ENCODE measurements at places on chromosomes 6 and 20.

DNA sequence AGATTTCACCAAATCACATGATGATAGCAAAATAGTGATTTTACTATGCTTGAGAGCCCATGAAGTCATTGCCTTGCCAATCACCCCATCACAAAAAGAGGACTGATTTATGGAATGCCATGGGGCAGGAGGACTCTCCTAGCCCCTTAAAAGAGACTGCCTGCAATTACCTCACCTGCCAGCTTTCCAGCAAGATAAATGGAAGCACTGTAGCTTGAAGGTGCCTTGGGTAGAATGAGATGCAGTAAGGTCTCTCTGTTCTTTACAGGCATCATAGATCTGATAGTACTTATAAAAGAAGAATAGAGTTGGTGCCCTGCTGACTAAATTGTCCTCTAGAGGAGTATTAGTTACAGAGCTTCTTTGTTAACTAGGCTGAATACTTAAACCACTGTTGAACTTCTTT, 242.3 kb downstream of the TMEM242 start:
- DNase-seq, result no peak

DNA sequence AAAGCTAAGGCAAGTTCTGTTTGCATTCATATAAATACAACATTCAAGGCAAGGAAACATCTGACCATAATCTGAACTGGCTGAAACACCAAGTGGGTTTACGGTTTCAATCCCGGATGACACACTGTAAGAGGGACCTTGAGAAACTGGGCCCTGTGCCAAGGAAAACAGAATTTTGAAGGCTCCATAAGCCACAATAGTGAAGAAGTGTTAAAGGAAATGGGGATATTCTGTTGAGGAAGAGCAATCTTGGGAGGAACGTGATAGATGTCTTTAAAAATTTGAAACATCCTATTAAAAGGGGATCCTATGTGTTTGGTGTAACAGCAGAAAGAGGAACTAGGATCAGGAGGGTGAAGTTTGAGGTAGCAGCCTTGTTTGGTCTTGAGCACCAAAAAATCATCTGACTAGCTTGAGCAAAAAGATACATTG, 82.4 kb upstream of the TAB2 start:
- no peak for DNase-seq

DNA sequence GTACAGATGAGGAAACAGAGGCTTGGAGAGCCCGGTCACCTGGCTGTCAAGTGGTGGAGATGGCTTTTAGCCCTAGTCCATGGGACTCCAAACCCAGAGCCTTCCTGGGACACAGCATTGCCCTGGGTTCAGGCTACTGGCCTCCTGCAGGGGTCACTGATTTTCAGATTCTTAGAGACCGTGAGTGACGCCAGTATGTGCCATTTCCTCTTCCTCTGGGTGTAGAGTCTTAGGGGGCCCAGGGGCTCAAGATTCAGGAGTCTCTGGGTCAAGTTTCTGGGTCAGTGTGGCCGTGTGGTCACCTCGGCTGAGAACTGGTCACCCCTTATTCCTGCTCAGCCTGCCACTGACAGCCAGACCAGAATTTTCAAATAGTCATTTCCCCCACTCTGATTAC, 574 bp downstream of the ARHGAP40 start:
- DNase-seq, result no peak

GRCh38 chr6:27281105-27281539, 31.0 kb downstream of the POM121L2 start:
- DNase-seq, result no peak

DNA sequence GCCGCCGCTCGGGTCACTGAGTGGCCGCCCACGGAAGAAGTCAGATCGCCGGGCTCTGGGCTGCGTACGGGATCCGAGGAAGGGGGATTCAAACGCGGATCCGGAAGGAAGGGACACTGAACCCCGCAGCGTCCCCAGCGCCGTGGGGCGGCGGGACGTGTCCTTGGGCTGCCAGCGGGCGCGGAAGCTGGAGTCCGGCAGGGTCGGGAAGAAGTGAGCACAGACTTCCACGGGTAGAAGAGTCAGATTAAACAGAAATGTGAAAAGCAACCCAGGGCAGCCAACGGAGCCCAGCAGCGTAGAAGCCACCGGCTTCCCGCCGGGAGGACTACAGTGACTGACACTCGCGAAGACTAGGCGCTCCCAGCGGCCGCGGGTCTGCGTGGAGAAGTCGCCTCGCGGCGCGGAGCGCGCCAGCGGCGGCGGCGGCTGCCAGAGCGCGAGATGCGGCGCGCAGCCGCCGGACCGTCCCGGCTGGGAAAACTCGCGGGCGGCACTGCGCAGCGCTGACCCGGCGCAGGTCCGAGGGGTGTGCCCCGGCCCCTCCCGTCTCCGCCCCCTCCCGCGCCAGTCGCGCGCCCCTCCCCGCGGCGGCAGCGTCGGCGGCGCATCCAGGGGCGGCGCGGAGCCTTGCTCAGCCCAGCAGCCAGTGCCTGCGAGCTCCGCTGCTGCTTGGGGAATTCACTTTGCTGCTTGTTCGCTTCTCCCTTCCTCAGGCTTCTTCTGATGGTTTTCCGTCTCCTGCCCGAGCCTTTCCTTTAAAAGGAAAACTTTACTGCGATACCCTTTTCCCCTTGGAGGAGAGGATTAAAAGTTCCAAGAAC, at the start of gene SAMD5:
SAMD5 (plus strand) TSS at position 649 of the 824 bp plus-strand sequence. CDS start 239 bp downstream, outside the sequence.
- peak; percentile 86 for DNase-seq

GRCh38 chr6:113339209-113339608, 517.9 kb upstream of the MARCKS start:
- DNase-seq, result no peak

GRCh38 chr6:12577124-12577850, 139.3 kb upstream of the PHACTR1 start:
- peak; percentile 23 for DNase-seq

DNA sequence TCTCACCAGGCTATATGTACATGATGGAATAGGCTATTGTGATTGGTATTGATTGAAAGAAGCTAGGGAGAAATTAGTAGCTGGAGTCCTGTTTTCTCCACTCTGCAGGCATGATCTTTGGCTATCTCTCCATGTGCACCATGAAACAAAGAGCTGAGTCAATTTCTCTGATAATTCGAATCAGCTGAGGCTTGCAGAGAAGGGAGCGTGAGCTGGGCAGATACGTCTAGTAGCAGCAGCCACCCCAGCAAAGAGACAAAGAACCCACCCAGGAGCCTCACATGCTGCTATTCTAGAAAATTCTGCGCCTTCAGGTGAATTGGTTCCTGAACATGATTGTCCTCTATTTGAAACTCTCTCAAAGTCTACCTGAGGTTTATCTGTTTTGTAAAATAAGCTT, 6.9 kb upstream of the SGK1 start:
- no peak for DNase-seq

DNA sequence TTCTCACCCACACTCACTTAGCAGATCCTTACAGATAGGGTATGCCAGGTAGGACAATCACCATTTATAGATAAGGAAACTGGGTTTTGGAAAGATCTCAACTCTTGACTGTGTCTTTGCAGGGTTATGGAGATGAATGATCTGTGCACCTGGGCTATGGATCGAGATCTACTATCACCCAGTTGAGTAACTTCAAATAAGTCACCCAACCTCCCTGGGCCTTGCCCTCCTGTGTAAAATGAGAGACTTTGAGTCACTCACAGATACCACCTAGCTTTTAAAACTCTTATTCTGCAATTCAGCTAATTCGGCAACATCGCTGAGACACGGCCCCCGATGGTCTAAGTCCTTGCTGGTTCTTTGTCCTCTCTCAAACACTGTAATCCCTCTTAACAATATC, 53.5 kb downstream of the HIVEP2 start:
- no peak for DNase-seq

DNA sequence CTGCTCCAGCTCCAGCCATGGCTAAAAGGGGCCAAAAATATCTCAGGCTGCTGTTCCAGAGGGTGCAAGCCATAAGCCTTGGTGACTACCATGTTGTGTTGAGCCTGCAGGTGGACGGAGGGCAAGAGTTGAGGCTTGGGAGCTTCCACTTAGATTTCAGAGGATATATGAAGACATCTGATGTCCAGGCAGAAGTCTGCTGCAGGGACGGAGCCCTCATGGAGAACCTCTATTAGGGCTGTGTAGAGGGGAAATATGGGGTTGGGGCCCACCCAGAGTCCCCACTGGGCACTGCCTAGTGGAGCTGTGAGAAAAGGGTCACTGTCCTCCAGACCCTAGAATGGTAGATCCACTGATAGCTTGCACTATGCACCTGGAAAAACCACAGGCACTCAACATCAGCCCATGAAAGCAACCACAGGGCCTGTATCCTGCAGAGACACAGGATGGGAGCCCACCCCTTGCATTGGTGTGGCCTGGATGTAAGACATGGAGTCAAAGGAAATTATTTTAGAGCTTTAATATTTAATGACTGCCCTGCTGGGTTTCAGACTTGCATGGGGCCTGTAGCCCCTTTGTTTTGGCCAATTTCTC, 70.5 kb downstream of the NINL start:
- no peak for DNase-seq

GRCh38 chr6:131182991-131183425, 47.7 kb downstream of the AKAP7 start:
- DNase-seq, result peak; percentile 38

DNA sequence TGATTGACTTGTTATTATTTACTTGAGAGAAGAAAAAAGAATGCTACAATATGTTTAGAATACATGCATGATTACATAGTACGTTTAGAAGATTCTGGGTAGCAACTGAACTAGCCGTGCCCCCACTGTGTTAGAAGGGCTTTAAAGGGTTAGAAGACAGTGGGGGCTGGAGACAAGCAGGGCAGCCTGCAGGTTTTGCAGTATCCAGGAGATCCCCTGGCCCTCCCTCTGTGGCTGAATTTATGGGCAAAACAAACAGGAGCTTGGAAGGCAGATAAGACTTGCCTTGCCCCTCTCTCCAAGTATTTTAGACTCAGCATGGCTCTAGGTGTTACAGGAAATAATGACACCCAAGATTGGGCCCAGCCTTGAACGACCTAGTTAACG, 179.2 kb downstream of the CLIC5 start:
- no peak for DNase-seq

- no peak for DNase-seq
Measured at GRCh38 chr6:75117701-75118100, 88.2 kb downstream of the COL12A1 start.

DNA sequence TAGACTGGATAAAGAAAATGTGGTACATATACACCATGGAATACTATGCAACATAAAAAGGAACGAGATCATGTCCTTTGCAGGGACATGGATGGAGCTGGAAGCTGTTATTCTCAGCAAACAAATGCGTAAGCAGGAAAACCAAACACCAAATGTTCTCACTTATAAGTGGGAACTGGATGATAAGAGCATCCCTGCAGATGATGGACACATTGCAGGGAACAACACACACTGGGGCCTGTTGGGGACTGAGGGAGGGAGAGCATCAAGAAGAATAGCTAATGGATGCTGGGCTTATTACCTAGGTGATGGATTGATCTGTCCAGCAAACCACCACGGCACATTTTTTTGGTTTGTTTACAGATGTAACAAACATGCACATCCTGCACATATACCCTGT, 470.5 kb upstream of the CITED2 start:
- no peak for DNase-seq

- peak; percentile 76 for DNase-seq
Measured at GRCh38 chr6:33410711-33411631, at the start of gene PHF1. Gene PHF1 (plus strand): TSS chr6:33411014. CDS start chr6:33412264, 1,250 bp downstream.

- peak; percentile 77 for DNase-seq
Measured at GRCh38 chr6:121932076-121932991, 467.1 kb upstream of the HSF2 start.

DNA sequence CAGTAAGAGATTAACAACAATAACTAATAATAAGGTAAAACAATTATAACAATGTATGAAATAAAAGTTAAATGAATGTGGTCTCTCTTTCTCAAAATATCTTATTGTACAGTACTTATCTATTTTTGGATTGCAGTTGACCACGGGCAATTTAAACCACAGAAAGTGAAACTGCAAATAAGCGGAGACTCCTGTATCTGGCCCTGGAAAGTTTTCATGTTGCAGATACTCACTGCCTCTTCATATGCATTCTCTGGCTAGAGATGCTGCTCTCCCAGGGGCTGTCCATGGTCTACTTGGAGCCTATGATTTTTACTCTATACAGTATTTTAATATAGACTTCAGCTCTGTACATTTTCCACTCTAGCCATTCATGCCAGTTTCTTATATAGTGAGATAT, 230.8 kb downstream of the FUT9 start:
- no peak for DNase-seq

DNA sequence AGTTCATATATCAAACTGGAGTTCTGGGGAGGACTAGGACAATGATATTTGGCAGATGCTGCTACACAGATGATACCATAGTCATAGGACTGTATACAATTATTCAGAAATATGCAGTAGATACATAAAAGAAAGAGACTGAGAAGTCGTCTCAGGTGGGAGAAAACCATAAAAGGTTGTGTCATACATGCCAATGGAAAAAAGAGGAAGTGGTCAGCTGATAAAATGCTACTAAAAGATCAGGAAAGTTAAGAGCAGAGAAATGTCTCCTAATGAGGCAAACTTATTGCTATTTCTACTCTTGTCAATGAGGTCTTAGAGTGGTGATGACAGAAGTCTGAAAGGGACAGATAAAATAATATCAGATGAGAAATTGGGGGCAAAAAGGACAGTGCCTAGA, 407.6 kb downstream of the COL12A1 start:
- DNase-seq, result no peak

DNA sequence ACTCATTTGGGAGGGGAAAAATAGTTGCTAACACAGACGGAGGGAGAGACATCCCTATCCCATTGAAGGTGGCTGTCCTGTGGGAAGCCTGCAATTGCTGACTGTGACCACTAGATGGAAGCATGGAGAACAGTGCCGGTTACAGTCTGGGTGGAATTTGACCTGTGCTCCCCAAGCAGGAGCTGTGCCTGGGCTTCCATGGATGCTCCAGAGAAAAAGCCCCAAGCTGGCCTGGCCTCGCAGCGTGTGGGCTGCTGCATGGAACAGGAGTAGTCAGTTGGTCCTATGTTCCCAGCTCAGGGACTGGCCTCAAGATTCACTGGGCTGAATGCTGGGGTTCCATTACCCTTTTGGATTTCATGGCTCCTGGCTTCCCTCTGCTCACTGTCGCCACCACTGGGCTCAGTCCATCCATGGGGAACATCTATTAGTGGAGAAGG, 116.3 kb upstream of the CHD6 start:
- DNase-seq, result peak; percentile 81

- DNase-seq, result no peak
Measured at GRCh38 chr20:10596710-10597121, 77.1 kb downstream of the JAG1 start.

- DNase-seq, result no peak
Measured at GRCh38 chr20:6091661-6092060, 31.2 kb downstream of the FERMT1 start.

DNA sequence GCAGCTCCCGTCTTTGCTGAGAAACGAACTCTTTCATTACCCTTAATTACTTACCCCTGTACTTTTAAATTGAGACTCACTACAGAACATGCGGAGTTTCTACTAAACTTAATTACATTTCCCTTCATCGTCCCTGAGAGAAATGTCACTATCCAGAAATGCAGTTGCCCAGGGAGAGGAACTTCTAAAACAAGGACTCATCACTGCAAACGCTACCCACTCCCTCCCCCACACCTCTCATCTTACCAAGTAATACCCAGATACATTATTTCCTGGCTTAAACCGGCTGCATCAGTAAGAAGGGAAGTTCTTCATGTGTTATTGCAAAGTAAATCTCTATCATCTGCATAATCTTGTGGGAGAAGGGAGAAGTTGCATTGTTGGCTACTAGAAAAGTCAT, 138.3 kb downstream of the IPCEF1 start:
- DNase-seq, result no peak

GRCh38 chr6:34953061-34954025, 64.3 kb downstream of the ANKS1A start:
- no peak for DNase-seq
